ENCODE measurements at places on chromosomes 12 and 14. TPM values are rescaled to one million over a fixed set of nuclear protein-coding genes. Genes with fewer than 3 reads are reported as not detected.
A peak's percentile ranks its signal among the peaks of the same experiment; 100 is the strongest.

GRCh38 chr12:39919790-39920189 lies 186.1 kb downstream of the SLC2A13 start:
- DNase-seq, result no peak

GRCh38 chr14:58697930-58698642 lies 60.3 kb downstream of the DACT1 start:
- DNase-seq, result no peak

- DNase-seq, result peak; percentile 14
These were observed 716.0 kb downstream of the LRFN5 start for GRCh38 chr14:42322531-42323284.

GRCh38 chr12:8953773-8954402 lies 4.4 kb upstream of the M6PR start:
- DNase-seq, result no peak

The TMX1 gene
- 28.6 TPM for total RNA-seq

- DNase-seq, result no peak
These were observed 34.7 kb upstream of the ADAMTS20 start for GRCh38 chr12:43586646-43587245.

GRCh38 chr14:80638620-80639515 lies 302.7 kb downstream of the CEP128 start:
- DNase-seq, result no peak

DNA sequence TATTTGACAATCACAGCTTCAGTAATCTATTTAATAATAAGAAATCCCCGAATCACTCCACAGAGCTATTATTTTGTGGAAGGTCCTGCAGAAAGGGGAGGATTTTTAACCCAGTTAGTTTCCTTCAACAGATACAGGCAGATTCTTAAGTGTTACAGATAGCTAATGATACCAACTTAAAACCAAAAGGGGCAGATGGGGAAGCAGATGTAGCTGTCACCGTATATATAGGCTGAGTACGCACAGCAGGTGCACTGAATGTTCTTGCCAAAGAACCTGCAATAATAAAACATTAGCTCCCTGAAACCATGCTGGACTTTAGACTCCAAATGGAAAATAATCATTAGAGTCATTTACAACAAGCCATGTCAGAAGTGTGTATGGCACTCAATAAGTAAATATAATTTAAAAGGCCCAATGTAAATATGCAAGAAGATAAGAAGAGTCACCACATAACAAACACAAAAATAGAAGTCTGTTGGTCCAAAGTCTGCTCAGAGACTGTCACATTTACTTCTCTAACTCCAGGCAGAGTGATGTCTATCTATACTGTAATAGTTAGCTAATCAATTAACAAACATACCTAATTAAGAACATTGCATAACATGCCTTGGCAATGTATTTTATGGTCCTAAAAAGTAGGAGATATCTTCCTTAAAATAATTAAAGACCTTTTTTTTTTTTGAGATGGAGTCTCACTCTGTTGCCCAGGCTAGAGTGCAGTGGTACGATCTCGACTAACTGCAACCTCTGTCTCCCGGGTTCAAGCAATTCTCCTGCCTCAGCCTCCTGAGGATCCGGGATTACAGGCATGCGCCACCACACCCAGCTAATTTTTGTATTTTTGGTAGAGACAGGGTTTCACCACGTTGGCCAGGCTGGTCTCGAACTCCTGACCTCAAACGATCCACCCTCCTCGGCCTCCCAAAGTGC lies 78.8 kb downstream of the SEC23A start:
- no peak for DNase-seq

GRCh38 chr12:65308601-65309071 lies 30.2 kb downstream of the MSRB3 start:
- no peak for DNase-seq

- peak; percentile 12 for DNase-seq
These were observed 13.6 kb downstream of the KCNH3 start for GRCh38 chr12:49552425-49552824.

GRCh38 chr12:27780612-27781408 lies 774 bp upstream of the MANSC4 start:
- no peak for DNase-seq

The SRGAP1 gene
- 0.22 TPM for total RNA-seq

- DNase-seq, result no peak
These were observed 51.2 kb downstream of the ACSS3 start for GRCh38 chr12:81128930-81129554.

DNA sequence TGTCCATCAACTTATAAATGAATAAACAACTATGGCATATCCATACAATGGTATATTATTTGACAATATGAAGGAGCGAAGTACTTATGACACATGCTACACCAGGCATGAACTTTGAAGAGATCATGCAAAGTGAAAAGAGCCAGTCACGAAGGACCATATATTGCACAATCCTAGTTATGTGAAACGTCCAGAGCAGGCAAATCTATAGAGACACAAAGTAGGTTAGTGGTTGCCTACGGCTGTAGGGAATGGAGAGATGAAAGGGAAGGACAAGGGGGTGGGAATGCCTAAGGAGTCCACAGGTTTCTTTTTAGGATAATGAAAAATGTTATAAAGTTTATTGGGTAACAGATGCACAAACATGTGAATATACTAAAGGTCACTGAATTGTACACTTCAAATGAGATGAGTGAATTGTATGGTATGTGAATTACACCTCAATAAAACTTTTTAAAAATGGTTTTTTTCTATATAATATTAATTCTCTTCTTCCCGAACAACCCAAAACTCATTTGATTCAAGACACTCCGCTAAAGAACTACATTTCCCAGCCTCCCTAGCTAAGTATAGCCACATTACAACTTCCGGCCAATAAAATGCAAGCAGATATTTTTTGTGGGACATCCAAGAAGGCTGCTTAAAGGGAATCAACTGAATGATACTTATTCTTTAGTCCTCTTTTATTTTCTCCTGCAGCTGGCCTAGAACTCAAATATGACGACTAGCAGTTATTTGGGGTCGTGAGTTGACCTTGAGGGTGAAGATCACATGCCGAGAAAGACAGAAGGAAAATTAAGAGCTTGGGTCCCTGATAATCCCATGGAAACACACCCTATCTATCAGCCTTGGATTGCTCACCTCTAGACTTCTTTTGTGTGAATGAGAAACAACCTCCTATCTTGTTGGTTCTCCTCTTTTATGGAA lies 187.2 kb downstream of the TTC8 start:
- DNase-seq, result no peak

DNA sequence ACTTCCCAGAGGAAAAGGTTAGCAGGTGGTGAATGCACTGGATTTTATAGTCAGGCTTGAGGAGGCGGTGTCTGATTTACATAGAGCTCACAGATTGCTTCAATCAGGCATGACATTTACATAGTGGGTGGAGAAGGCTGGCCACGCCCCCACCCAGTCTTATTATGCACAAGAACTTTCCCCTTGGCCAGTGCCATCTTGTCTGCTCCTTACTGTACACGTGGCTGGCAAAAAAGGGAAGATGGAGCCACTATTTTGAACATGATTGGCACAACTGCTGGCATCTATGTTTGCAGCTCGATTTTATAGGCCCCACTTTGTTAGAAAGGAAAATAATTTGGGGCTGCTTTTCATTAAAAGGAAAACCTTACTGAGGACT lies 10.9 kb upstream of the LGMN start:
- no peak for DNase-seq

The POU6F1 gene
- 62.6 TPM for total RNA-seq

DNA sequence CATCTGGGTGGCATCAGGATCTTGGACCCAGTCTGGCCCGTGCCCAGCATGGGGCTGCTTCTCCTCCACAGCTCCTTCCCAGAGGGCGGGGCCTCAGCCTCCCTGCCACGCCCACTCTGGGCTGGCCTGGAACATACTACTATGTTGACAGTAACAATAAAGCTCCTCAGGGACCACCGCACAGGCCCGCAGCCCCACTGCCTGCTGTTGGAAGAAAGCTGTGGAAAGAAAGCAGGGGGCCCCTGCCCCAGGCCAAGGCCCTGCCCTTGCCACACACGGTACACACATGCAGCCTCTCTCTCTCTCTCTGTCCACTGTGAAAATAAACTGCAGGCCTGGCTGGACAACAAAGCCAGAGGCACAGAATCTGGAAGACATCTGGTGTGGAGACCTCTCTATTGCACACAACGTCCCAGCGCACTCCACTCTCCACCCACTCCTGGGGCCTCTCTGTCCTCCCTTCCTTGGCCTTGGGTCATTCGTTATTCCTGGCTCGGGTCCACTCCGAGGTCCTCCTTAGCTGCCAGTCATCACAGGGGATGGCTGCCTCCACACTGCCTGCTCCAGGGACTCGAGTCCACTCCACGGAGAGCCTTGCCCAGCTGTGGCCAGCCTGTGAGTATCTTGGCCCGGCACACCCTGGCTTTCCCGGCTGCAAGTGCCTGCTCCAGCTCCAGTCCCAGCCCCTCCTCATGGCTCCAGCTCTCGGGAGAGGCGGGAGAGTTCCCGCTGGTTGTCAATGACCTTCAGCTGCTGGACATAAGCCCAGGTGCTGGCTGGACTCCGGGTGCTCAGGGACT lies 11.8 kb upstream of the ENDOU start:
- no peak for DNase-seq

The ANO2 gene
- not detected for total RNA-seq

GRCh38 chr14:75452900-75453816 lies 25.3 kb downstream of the JDP2 start:
- DNase-seq, result no peak

- DNase-seq, result no peak
These were observed 52.5 kb downstream of the PAX9 start for GRCh38 chr14:36713960-36714703.

DNA sequence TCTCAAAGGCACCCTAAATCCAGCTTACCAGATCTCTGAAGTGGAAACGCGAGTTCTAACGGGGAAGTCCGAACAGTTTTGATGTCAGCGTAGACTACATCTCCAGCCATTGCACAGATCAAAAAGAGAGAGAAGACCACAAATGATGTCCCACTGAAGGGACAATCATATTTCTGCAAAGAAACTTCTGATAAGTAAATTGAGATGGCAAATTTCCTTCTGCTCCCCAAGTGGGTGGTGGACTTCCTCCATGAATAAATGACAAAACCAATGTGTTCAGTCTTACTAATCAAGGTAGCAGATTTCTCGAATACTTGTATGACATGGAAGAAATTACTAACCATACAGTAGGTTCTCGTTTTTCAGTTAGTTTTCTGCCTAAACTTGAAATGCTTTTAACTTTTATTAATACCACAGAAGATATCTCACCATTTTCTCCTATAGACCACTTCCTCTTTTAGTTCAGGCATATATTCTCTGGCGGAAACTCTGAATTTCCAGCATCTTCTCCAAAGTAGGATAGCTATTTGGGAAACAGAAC lies at the start of gene CLECL1:
CLECL1 (minus strand) TSS at position 177 of the 541 bp plus-strand sequence.
- DNase-seq, result peak; percentile 65

GRCh38 chr14:96844857-96845570 lies 47.8 kb downstream of the VRK1 start:
- no peak for DNase-seq

The DTX1 gene
- 47.8 TPM for total RNA-seq
